ENCODE measurements at places on chromosomes 7 and 10.

DNA sequence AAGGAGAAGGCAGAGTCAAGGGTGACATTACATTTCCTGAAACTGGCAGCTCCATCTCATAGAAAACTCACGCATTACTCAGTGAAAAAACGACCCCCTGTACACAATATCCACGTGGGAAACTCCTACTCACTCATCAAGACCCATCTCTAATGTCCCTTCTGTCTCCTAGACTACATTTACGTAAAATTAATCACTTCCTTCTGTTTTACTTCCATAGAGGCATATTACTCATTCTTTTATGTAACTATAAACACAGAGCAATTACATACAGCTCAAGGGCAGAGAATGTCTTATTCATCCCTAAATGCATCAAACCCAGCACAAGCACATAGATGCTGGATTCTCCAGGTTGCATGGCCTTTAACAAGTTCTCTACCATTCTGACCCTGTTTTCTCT, 281.8 kb downstream of the KCNMA1 start:
- DNase-seq: no peak

- no peak for DNase-seq
Observed at GRCh38 chr7:96723622-96724021, 14.0 kb upstream of the SEM1 start.

DNA sequence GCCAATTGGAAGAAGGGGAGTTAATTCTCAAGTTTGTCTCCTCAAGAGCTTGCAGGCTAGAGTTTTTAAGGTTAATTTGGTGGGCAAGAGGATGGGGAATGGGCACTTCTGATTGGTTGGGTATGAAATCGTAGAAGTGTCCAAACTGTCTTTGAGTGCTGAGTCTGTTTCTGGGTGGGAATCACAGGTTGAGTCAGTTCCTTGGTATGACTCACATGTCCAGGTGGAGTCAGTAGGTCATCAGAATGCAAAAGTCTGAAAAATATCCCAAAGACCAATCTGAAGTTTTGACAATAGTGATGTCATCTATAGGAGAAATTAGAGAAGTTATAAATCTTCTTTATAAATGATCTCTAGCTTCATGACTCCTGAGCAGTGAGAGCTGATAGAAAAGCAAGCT, 1252.2 kb downstream of the REEP3 start:
- DNase-seq: no peak

GRCh38 chr7:26526265-26526587, 234.6 kb downstream of the SNX10 start:
- no peak for DNase-seq

DNA sequence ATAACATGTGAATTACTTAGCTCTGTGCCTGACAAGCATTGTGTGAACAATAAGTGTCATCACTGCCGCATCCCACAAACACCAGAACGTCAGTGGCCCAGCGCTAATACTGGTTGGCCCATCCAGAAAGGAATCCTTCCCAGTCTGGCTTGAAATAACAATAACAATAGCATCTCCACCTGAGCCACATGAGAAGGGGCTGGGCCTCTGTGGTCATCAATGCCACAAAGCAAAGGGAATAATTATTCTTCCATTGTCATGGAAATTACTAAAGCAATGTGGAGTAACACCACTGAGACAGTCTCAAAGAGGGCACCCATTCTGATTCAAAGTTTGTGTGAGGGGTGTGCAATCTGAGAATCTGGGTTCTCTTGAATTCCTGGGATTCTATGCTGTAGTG, 105.7 kb upstream of the INHBA start:
- DNase-seq: no peak

GRCh38 chr10:127408733-127409132, 140.4 kb upstream of the NPS start:
- DNase-seq: no peak

- DNase-seq: no peak
Observed at GRCh38 chr7:140008755-140009610, 53.8 kb downstream of the PARP12 start.

DNA sequence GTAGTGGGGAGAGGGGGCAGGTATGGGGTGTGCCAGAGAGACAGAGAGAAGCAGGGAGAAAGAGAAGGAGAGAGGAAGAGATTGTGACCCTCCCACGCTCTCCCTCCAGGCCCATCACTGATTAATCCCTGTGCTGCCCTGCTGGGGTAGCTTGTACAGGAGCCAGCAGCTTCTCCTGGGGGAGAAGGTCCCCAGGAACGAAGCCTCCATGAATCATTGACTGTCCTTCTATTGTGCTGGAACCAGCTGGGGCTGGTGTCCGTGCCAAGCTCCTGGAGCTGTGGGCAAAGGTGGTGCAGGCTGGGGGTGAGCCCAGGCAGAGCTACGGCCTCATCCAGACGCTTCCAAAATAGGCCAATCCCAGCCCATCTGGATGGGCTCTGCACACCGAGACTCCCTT, 20.9 kb downstream of the AQP1 start:
- no peak for DNase-seq

- no peak for DNase-seq
Observed at GRCh38 chr7:18128846-18129245, 101.2 kb upstream of the PRPS1L1 start.

DNA sequence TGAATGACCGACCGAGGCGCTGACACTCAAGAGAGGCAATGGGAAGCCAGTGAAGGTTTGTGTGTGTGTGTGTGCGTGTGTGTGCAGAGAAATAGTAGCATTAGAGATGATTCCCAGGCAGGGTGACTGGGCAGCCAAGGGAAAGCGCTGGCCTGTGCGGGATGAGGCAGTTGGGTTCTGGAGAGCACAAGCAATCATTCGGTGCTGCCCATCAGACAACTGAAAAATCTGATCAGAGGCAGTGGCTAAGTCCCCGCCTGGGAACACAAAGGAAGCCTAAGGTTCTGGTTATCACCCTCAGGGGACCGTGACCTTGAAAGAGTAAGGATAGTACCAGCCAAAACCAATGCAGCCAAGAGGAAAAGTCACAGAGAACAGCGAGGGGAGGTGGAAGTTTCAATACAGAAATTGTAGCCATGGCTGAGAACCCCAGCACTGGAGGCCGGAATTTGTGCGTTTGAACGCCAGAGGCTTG, 868 bp upstream of the PDCD4 start:
- DNase-seq: no peak

DNA sequence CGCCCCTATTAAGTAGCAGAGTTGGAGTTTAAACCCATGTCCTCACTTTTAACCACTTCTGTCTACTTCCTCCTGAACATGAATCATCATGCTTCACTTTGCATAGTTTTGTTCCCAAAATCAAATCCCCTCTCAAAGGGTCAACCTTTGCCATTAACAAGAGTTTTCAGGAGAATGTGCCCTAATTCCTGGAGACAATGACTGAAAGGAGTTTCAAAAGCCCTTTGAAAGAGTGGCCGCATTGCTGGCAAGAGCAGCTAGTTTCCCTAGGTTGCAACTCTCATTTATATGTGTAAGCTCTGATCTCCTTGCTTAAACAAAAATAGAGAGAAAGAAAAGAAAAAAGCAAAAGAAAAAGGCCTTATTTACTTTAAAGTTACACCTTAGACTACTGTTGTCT, 9.2 kb downstream of the LGI1 start:
- DNase-seq: no peak

- no peak for DNase-seq
Observed at GRCh38 chr7:93646538-93646937, 72.0 kb upstream of the CALCR start.

DNA sequence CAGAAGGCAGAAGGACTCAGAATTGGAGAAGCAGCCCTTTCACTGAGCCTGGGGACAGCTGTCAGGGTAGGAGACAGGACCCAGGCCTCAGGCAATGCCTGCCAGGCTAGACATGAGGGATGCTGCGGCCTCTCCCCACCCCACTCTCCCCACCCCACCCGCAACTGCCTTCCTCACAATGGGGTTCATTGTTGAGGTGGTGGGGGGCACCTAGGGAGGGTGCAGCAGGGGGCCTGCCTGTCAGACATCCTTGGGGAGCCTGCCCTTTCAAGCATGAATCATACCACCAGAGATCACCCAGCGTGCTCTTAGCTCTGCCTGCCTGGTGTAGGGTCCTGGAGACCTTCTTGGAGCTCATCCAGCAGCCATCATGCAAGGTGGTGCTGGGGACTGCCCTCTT, at the start of gene C10orf62:
Gene C10orf62 (plus strand): TSS at position 243 of the 400 bp plus-strand sequence. CDS start 177 bp downstream, outside the sequence.
- DNase-seq: no peak

DNA sequence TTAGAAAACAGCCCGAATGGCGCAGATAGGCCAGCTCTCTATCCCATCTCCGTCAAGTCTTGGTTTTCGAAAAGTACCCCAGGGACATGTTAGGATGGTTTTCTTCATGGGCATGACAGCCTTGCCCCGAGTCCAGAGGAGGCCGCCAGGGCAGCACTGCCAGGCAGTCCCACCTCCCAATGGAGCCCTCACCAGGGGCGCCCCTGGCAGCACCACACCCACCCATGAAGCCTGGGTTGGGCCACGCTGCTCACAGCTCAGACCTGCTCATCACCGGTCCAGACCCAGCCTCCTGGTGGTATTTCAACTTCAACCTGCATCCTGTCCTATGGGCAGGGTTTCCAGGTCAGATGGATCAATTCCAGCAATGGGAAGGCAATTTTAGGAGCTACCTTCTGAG, 53.3 kb downstream of the TCERG1L start:
- no peak for DNase-seq

DNA sequence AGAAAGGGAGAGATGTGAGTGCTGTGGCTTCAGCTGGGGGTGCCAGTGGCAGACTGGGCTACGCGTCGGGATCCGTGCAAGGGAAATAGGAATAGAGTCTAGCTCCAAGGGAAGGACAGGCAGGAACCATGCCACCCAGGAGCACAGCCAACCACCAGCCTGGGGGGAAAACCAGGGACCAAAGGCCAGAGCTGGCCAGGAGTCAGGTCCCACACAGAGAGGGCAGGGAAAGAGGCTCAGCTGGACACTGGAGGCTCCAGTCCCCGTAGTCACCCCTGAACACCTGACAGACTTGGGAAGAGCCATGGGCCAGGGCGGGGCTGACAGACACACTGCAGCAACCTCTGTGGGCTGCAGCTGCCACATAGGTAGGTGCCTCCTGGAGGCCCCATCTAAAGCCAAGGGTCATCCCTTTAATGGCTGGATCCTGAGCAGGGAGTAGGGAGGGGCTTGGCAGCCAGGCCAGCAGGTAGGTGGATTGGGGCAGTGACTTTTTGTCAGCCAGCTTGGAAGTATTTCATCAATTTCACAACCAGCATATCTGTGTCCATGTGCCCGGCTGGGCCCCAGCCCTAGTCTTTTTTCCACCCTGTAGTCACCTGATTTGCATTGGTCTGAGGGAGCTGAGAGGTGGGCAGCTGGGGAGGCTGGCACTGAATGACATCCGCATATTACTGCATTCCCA, 163.2 kb downstream of the SH2D4B start:
- no peak for DNase-seq

- DNase-seq: no peak
Observed at GRCh38 chr10:85280014-85280413, 951.6 kb downstream of the CCSER2 start.

DNA sequence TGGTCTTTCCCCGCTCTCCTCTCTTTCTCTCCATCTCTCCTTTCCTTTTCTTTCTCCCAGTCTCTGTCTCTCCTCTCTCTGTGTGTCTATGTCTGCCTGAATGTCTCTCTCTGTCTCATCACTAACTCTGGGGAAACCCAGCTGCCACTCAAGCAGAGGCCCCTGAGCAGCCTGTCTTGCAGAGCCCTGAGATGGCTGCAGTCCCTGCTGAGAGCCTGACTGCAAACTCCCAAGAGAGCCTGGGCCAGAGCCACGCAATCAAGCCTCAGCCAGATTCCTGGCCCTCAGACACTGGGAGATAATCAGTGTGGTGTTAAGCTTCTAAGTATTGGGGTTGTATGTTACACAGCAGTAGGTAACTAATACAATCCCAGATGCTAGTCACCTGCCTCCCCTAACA, 91.5 kb downstream of the PAXIP1 start:
- DNase-seq: no peak

GRCh38 chr10:69636626-69637605, 6.9 kb downstream of the FAM241B start:
- DNase-seq: no peak

GRCh38 chr7:11332186-11332864, 358.7 kb downstream of the PHF14 start:
- no peak for DNase-seq

DNA sequence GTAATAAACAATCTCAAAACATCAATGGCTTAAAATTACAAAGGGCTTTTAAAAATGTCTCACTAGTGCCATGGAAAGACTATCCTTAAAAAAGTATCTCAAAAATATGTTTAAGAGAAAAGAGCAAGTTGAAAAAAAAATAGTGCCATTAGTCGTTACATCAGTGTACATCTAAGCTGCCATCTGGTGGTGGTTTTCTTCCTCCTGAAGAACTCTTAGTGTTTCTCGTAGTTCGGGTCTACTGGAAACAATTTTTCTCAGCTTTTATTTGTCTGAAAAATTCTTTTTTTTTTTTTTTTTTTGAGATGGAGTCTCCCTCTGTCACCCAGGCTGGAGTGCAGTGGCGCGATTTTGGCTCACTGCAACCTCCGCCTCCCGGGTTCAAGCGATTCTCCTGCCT, 5.9 kb upstream of the GARIN1A start:
- no peak for DNase-seq

DNA sequence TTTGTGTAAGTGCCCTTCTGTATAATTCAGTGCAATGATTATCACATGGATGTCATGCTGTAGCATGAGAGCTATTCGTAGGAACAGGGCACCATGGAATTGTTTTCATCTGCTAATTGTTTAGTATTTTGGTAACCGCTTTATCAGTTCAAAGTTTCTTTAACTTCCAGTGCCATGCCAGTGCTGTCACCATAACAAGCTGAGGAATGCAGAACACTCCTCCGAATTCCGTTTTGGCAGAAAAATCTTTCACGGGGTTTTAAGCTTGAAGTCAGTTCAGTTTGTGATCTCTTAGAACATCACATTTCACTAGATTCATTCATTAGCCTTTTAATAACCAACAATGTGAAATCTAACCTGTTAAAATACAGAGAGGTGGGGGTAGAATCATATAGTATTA, 117.2 kb upstream of the SEMA3C start:
- DNase-seq: no peak

GRCh38 chr7:55469721-55470120, 102.6 kb downstream of the VOPP1 start:
- no peak for DNase-seq

- no peak for DNase-seq
Observed at GRCh38 chr10:52071814-52072213, 242.3 kb upstream of the DKK1 start.

GRCh38 chr10:62723375-62723774, 81.1 kb upstream of the ADO start:
- no peak for DNase-seq

GRCh38 chr7:70051726-70052125, 453.5 kb downstream of the AUTS2 start:
- no peak for DNase-seq

DNA sequence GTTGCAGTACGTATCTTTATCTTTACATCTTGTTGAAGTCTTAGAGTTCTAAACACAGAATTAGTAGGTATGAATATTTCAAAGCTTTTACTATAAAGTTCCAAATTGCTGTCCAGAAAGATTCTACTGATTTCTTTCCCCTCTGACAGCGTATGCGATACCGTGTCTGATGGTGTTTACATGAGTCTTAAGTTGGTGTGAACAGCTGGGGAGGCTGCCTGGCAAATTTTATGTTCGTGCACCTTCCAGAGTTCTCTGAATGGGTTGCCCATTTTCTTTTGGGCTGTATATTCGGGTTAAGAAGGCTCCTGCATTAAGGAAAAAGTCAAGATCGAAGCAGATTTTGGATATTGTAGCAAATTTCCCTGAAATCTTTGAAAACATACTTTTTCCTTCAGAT, 8.3 kb downstream of the MDH2 start:
- DNase-seq: no peak

All from C1 segment of cervical spinal cord (tissue), 14 donors.